ENCODE measurements at places on chromosomes 12 and 14.

DNA sequence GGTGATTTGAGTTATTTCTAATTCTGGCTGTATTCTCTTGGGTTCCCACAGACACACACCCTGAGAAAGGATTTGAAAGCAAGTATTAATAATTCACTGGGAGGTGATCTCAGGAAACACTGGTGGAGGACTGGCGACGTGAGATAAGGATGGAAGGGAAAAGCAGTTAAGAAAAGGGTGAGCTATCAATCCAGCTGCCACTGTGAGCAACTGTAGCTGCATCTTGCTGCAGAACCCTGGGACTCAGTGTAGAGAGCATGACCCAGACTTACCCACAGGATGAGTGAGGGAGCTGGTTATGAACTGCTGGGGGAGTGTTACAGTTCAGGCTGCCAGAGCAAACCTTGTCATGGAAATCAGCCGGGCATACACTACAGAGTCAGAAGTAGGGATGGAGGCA is 71.9 kb downstream of the RESF1 start:
- DNase-seq, result no peak

GRCh38 chr14:101029668-101030290 is 126.3 kb upstream of the RTL1 start:
- no peak for DNase-seq

DNA sequence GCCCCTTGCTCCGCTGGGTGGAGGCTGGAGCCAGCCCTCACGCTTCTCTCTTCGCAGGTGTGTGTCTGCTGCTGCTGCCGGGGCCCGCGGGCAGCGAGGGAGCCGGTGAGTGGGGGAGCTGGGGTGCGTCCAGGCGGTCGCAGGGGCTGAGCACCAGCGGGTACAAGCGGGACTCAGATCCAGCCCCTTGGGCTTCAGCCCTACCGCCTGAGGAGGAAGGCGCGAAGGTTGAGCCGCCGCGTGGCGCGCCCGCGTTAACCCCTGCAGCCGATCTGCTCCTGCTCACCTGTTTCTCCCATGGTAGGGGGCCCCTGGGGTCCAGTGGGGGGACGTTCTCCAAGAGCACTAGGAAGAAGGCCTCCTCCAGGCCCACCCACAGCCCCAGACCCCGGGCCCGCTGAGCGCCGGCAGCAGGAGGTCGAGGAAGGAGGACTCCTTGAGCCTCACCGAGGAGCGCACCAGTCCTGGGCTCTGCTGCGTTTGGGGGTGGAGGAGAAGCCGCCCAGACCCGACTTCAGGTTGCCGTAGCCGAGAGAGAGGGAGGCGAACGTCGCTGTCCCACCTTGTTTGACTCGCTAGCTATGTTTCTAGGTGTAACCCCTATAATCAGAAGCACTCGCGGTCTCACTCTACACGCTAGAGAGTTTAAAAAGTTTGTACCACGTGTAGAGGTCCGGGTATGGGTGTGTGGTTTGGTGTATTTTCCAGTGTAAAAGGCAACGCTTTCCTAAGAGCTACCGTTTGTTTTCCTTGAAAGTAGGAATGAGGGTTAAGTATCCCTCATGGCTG is 834 bp downstream of the COCH start:
- DNase-seq, result peak; percentile 50

DNA sequence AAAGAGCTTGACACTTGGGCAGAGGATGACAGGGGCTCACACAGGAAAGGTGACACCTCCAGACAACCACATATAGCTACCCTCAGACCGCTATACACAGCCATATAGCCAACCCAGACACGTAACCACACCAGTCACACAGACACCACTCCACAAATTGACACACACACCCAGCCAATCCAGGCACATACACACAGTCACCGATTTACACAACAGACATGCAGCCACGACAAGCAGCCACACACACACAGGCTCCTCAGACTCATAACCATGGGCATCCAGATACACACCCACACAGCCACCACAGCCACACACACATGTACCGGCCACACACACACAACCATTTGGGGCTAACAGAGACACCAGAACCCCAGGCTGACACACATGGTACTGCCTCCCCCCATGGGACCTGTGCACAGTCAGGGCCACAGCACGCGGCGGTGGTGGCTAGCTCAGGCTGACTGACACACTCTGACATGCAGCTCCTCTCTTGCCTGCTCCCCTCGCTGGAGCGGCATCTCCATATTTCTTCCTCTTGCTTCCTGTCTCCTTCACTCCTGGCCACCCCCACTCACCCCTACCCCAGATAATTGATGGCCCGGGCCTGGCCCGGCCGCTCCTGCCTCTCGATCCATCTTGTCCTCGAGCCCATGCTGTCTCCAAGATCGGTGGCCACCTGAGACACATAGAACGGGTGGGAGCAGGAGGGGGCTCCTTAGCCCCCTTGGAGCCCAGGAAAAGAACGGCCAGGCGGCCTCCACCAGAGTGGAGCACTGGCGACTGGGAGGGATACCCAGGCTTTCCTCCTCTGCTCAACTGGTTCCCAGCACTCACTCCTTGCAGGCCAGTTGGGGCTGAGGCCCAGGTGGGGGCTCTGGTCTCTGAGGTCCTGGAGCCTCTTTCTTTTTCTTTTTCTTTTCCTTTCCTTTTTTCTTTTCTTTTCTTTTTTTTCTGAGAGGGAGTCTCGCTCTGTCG is 6.0 kb upstream of the SHMT2 start:
- peak; percentile 48 for DNase-seq

GRCh38 chr12:87363497-87364084 is 665.6 kb downstream of the C12orf50 start:
- DNase-seq, result no peak

GRCh38 chr12:29816874-29817725 is 33.4 kb upstream of the TMTC1 start:
- DNase-seq, result no peak

GRCh38 chr14:74834692-74835392 is 41.1 kb downstream of the PROX2 start:
- DNase-seq, result no peak

DNA sequence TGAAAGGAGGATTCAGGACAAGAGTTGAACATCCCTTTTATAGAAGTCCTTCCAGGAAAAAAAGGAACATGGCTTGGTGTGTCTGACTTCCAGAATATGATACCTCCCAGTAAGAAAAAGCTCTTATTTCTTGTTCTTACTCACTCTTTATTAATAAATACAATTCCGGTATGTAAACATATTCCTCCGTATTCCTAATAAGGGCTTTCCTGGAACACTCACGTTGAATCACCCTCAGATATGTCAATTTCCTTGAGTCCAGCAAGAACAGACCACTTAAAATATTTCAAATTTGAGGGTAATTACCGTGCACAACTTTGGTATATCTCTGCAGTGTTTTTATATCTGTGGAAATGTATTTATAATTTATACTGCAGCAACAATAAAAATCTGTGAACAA is 385.6 kb downstream of the SYT1 start:
- DNase-seq, result no peak

GRCh38 chr12:92294676-92295440 is 149.2 kb upstream of the BTG1 start:
- DNase-seq, result no peak

DNA sequence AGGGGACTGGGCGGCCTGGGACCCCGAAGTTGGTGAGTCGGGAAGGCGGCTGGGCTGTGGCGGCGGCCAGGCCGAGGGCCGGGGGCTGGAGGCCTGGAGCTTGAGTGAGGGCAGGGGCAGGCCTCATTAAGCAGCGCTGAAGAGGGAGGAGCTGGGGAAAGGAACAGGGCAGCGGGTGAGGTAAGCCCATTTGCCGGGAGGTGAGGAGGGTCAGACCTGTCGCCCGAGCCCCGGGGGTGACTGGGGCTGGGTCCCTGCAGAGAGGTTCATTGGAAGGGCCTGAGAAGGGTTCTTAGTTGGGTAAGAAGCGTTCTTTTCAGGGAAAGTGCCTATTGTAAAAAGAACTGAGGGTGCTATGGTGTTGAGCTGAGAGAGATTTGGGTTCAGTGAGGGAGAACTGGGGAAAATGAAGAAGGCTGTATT is 441 bp downstream of the RAB5B start:
- DNase-seq, result no peak

GRCh38 chr12:31494455-31494854 is 96.5 kb downstream of the DENND5B start:
- DNase-seq, result no peak

DNA sequence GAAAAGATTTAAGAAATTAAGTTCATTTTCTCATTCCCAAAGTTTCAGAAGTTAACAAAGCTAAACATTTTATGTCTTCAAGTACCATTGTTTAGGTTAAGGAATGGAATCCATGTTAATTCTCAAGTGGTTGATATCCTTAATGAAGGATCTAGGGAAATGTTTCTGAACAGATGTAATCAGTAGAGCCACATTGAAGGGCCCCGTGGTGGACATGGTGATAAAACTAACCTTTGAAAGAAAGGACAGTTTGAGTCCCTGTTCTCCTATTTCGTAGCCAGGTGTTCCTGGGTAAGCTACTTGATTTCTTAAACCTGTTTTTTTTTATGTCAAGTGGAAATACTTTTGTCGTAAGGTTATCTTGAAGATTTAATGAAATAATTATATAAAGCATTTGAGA is 4.6 kb downstream of the PPM1A start:
- DNase-seq, result no peak

- no peak for DNase-seq
These were observed at the start of gene TPPP2 for GRCh38 chr14:21029917-21030316. Gene TPPP2, plus strand, starts transcription at chr14:21030217. Its CDS starts 365 bp downstream, at chr14:21030582.

DNA sequence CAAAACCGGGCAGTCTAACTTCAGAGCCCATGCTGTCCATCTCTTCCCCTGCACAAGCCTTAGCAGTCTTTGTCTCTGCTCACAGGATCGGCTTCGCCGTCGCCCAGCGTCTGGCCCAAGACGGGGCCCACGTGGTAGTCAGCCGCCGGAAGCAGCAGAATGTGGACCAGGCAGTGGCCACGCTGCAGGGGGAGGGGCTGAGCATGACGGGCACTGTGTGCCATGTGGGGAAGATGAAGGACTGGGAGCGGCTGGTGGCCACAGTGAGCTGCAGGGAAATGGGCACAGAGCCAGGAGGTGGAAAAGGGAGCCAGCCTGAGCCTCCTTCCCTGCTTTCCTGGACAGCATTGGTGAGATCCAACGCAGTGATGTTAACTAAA is 14.2 kb upstream of the CARMIL3 start:
- DNase-seq, result no peak

DNA sequence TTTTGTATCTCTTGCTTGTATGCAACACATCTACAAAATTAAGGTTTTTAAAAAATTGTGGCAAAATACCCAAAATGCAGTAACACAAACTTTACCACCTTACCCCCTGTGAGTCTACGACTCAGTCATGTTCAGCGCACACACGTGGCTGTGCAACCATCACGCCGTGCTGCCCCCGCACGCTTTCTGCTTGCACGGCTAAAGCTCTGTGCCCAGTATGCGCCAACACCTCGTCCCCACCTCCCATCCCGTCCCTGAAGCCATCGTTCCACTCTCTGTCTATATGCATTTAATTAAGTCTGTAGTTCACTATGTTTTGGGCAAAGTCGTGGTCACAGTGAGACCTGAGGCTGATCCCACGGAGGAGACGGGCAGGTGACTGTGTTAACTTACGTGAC is 36.4 kb downstream of the FZD10 start:
- DNase-seq, result no peak

- DNase-seq, result no peak
These were observed 9.1 kb downstream of the CRACR2A start for GRCh38 chr12:3743803-3744202.

- DNase-seq, result no peak
These were observed 14.0 kb downstream of the PGAM5 start for GRCh38 chr12:132724506-132725241.

GRCh38 chr14:54743382-54743781 is 159.2 kb downstream of the GCH1 start:
- no peak for DNase-seq

DNA sequence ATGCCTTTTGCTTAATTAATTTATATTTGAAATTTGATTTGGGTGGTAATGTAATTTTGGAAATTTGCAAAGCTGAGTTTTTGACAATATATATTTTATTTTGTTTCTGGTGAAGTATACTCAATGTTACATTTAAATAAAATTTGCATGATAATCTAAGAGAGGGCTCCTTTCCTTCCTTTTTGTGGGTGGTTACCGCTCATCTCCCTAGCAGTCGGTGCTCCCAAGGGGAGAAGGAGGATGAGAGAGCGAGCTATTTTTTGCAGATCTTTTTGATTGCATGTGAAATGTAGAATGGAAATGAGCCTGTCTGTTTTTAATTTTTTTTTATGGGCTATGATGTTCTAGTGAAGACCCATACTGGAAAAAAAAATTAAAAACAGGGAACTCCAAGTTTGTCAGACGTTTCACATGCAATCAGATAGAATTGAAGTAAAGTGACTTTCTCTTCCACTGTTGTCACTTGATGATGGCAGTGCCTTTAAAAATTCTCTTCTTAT is 39.8 kb downstream of the MSRB3 start:
- no peak for DNase-seq

DNA sequence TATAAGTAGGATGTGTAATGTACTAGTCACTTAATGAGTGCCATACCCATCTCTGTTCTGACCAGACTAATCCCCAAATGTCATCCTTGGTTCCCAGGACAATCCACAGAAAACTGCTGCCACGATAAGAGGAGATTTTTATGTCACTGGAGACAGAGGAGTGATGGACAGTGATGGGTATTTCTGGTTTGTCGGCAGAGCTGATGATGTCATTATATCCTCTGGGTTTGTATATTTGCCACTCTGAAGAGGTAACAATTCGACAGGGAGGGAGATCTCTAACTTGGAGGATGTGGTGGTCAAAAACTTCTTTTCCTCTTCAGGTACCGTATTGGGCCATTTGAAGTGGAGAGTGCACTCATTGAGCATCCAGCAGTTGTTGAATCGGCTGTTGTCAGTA is 20.3 kb downstream of the ACSM4 start:
- DNase-seq, result no peak

DNA sequence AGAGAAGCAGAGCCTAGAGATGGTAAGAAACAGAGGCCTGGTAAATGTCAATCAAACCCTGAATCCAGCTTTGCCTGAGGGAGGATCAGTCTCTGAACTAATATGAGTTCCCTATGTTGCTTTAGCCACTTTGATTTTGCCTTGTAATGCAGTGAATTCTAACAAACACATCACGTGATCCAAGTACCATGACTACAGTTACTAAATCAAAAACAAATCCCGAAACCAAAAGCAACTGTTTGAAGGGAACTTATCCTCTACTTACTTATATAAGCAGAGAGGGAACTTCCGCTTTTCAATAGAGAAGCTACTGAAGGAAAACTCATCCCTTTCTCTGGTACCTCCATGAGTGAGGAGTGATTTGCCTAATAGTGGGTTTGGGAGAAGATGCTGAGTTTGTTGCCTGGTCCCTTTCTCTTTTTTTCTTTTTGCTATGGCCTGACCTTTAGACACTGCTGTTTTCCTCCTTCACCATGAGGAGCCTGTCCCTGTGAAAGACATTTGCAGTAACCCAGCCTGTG is 7.7 kb upstream of the PPTC7 start:
- peak; percentile 92 for DNase-seq

GRCh38 chr12:118980407-118981014 is 830 bp upstream of the SRRM4 start:
- no peak for DNase-seq
